Endothelial cell (in vitro differentiated cells): ENCODE measurements at places on chromosomes 6 and 20. TPM values are rescaled to one million over a fixed set of nuclear protein-coding genes. Genes with fewer than 3 reads are reported as not detected.

GRCh38 chr6:26155061-26155930 lies 68.1 kb downstream of the HFE start:
- DNase-seq, result peak; percentile 31
- H3K27ac ChIP-seq, result peak overlapping the region; percentile 99
- H3K27me3 ChIP-seq, result peaks cover 20% of the 10 kb centered on the region
- peak overlapping the region; percentile 90 for H3K4me3 ChIP-seq
- H3K4me1 ChIP-seq, result peaks cover 27% of the 10 kb centered on the region
- H3K36me3 ChIP-seq, result peaks cover 9% of the 10 kb centered on the region

- H3K4me3 ChIP-seq, result no peak overlapping the region
- DNase-seq, result no peak
- H3K27me3 ChIP-seq, result no peaks in the 10 kb centered on the region
- H3K36me3 ChIP-seq, result no peaks in the 10 kb centered on the region
These were observed 12.5 kb downstream of the FAM184A start for GRCh38 chr6:119065955-119066354.

The TNFAIP3 gene
- total RNA-seq, result 22.6 TPM

The NHLRC1 gene
- 0.64 TPM for total RNA-seq

DNA sequence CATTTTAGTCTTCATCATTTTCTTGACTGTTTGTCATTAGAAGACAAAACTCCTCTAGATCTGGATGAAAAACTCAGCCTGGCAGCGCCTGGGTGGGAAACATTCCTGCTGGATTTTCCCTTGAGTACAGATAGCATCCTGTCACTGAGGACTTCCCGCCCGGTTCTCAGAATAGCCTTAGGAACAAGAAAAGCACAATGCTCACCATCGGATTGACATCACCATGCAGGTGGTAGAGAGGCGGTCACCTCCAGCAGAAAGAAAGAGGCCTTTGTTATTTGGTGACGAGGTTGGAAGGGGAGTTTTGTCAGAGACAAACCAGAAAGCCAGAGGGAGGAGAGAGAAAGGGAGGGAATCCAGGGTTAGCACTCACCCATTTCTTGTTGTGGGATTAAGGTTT lies 39.8 kb downstream of the KIF25 start:
- peaks cover 25% of the 10 kb centered on the region for H3K36me3 ChIP-seq
- DNase-seq, result no peak
- no peak overlapping the region for H3K27ac ChIP-seq

The DTD1 gene
- total RNA-seq, result 31.0 TPM

DNA sequence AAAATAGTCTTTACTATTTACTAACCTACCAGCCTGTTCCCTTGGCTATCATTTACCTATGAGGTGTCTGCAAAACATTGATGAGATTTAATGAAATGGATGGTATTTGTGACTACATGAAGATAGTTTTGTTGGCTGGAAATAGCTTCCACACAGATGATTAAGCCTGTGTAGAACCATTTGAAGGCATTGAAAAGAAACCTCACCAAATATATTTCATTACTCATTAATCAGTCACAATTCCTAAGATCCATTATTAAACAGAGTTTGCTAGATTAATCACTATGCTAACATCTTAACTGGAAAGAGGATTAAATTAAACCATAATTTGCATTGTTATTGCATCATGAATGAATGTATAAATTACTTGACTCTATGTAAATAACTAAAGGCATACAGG lies 560.3 kb downstream of the BMP2 start:
- H3K4me1 ChIP-seq, result no peaks in the 10 kb centered on the region
- H3K4me3 ChIP-seq, result no peak overlapping the region
- H3K27ac ChIP-seq, result no peak overlapping the region
- no peaks in the 10 kb centered on the region for H3K36me3 ChIP-seq

- peaks cover 7% of the 10 kb centered on the region for H3K4me1 ChIP-seq
- H3K27ac ChIP-seq, result no peak overlapping the region
- peaks cover 1% of the 10 kb centered on the region for H3K27me3 ChIP-seq
- no peaks in the 10 kb centered on the region for H3K36me3 ChIP-seq
- no peak overlapping the region for H3K4me3 ChIP-seq
- DNase-seq, result no peak
These were observed 49.0 kb downstream of the SIM1 start for GRCh38 chr6:100415768-100416167.

The PLN gene
- not detected for total RNA-seq

DNA sequence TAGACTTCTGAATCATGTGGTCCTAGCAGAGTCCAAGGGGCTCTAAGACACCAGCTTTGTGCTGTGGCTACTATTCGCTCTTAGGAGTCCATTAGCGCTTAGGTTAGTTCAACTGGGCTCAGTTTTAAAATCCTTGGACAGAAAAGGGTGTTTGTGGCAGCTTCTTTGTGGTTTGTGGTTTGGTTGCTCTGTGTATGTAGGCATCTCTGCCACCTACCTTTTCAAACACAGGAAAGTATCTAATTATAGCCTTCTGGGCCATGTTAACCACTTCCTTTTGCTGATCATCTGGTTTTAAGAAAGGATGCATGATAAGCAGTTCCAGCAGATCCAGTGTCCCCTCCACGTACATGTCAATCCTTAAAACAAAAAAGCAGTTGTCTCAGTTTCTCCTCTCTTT lies 10.8 kb downstream of the GSTA4 start:
- H3K36me3 ChIP-seq, result peaks cover 6% of the 10 kb centered on the region
- H3K4me3 ChIP-seq, result no peak overlapping the region
- no peak overlapping the region for H3K27ac ChIP-seq
- H3K4me1 ChIP-seq, result peaks cover 14% of the 10 kb centered on the region
- DNase-seq, result no peak

The TREM2 gene
- total RNA-seq, result not detected

The FAXC gene
- 2.2 TPM for total RNA-seq

GRCh38 chr20:31861135-31861384 lies 9.3 kb downstream of the DUSP15 start:
- H3K27me3 ChIP-seq, result peaks cover 18% of the 10 kb centered on the region
- H3K36me3 ChIP-seq, result peaks cover 4% of the 10 kb centered on the region
- peaks cover 8% of the 10 kb centered on the region for H3K4me1 ChIP-seq
- peak overlapping the region; percentile 51 for H3K4me3 ChIP-seq

GRCh38 chr6:128238225-128238624 lies 282.2 kb downstream of the PTPRK start:
- H3K4me3 ChIP-seq, result no peak overlapping the region
- no peaks in the 10 kb centered on the region for H3K4me1 ChIP-seq
- H3K27me3 ChIP-seq, result no peaks in the 10 kb centered on the region

The GPR63 gene
- 1.5 TPM for total RNA-seq

The HTR1E gene
- not detected for total RNA-seq

The SLC17A1 gene
- total RNA-seq, result not detected

GRCh38 chr6:160118620-160119229 lies 2.9 kb upstream of the SLC22A1 start:
- no peak for DNase-seq
- peak overlapping the region; percentile 11 for H3K4me3 ChIP-seq
- no peak overlapping the region for H3K27ac ChIP-seq
- H3K4me1 ChIP-seq, result no peaks in the 10 kb centered on the region
- H3K36me3 ChIP-seq, result peaks cover 28% of the 10 kb centered on the region

DNA sequence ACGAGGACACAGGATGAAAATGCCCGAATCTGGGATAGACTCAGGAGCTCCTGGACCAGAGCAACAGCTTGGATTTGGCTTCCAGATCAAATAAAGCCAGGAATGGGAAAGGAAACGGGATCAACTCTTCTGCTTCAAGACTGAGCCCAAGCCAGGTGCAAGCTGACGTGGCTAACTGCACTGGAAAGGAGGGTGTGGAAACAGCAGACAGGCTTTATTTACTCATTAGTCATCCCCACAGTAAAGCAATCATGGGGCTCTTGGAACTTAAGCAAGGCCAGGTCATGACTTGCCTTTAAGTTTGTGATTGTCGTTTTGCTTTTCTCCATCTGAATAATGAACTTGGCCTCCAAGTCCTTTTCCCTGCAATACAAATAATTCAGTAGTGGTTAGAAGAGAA lies 45.2 kb downstream of the KIF16B start:
- peaks cover 5% of the 10 kb centered on the region for H3K36me3 ChIP-seq
- H3K27ac ChIP-seq, result no peak overlapping the region
- peaks cover 3% of the 10 kb centered on the region for H3K27me3 ChIP-seq
- DNase-seq, result no peak

- H3K4me1 ChIP-seq, result peaks cover 5% of the 10 kb centered on the region
- no peak for DNase-seq
- peaks cover 9% of the 10 kb centered on the region for H3K27me3 ChIP-seq
- H3K4me3 ChIP-seq, result no peak overlapping the region
- H3K36me3 ChIP-seq, result no peaks in the 10 kb centered on the region
These were observed 218.2 kb upstream of the RREB1 start for GRCh38 chr6:6889601-6890000.

DNA sequence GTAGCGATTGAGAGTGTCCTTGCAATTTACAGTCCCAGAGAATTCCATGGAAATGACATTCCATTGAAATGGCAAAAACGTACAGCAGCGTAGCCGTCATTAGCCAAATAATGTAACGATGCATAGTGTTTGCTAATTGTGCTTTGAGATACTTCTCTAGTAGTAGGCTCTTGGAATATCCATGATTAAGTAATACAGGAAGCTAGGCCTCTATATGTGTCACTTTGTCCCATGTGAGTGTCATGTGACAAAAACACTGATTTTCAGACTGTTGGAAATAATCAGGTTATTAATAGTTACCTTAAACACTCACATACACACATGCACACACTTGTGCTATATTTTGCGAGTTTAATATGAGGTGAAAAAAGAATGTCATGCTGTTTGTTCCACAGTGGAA lies 35.2 kb downstream of the SLX4IP start:
- H3K36me3 ChIP-seq, result no peaks in the 10 kb centered on the region
- no peak for DNase-seq
- H3K4me1 ChIP-seq, result peaks cover 46% of the 10 kb centered on the region
- no peak overlapping the region for H3K27ac ChIP-seq

DNA sequence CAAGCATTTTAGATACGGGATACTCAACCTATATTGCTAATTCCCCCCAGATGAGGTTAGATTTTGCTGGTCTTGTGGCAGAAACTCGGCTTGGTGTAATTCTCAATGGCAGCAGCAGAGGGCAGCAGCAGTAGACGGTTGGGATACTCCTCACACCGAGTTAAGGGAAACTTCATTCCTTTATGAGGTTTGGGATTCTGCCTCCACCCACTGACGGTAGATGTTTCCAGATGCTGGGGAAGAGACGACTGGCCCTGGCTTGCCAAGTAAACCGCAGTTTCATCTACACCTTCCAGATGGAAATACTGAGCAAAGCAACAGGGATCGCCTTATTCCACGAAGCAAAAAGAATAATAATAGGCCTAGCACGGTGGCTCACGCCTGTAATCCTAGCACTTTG lies 8.2 kb upstream of the TBC1D7 start:
- peak; percentile 91 for DNase-seq
- peaks cover 4% of the 10 kb centered on the region for H3K36me3 ChIP-seq
- H3K4me3 ChIP-seq, result no peak overlapping the region
- H3K4me1 ChIP-seq, result peaks cover 18% of the 10 kb centered on the region
- H3K27me3 ChIP-seq, result no peaks in the 10 kb centered on the region
- H3K27ac ChIP-seq, result no peak overlapping the region

The ME1 gene
- total RNA-seq, result 13.4 TPM

- no peak overlapping the region for H3K4me3 ChIP-seq
- peaks cover 1% of the 10 kb centered on the region for H3K27me3 ChIP-seq
These were observed 72.3 kb downstream of the JARID2 start for GRCh38 chr6:15317934-15318902.

- H3K27me3 ChIP-seq, result peaks cover 8% of the 10 kb centered on the region
- DNase-seq, result no peak
- peaks cover 10% of the 10 kb centered on the region for H3K4me1 ChIP-seq
- peaks cover 12% of the 10 kb centered on the region for H3K36me3 ChIP-seq
These were observed 28.8 kb downstream of the DUSP22 start for GRCh38 chr6:321158-321438.

- H3K4me3 ChIP-seq, result peak overlapping the region; percentile 87
- H3K27me3 ChIP-seq, result peaks cover 9% of the 10 kb centered on the region
- H3K4me1 ChIP-seq, result peaks cover 16% of the 10 kb centered on the region
- peaks cover 4% of the 10 kb centered on the region for H3K36me3 ChIP-seq
These were observed 570 bp upstream of the PLCB4 start for GRCh38 chr20:9068233-9068801.

DNA sequence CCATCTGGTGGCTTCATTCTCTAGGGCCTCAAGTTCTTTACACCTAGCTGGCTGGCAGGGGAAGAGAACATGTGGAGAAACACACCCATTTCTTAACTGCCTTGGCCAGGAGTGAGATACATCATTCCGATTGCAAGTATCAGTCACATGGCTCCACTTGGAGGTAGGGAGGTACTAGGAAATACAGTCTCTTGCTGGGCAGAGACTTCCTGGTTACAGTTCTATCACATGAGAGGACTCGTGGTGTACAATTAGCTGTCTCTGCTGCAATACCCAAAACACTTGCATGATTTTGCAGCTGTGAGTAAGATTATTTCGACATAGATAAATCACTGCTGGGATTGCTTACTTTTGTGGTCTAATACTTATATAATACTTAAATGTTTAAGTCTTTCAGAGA lies 51.1 kb downstream of the GTF2H5 start:
- no peak for DNase-seq
- H3K4me3 ChIP-seq, result no peak overlapping the region
- H3K4me1 ChIP-seq, result no peaks in the 10 kb centered on the region
- no peak overlapping the region for H3K27ac ChIP-seq
